ENCODE measurements at places on chromosomes 12 and 14.

DNA sequence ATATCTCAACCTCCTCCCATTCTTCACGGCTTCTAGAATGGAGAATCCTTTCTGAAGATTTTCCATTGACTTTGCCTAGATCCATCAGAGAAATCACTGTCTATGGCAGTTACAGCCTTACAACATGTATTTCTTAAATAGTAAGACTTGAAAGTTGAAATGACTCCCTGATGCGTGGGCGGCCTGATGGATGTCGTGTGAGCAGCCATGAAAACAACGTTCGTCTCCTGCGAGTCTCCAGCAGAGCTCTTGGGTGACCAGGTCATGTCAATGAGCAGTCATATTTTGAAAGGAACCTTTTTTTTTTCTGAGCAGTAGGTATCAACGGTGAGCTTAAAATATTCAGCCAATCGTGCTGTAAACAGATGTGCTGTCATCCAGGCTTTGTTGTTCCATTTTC, 139.9 kb upstream of the C14orf180 start:
- no peaks in the 10 kb centered on the region for H3K27me3 ChIP-seq
- DNase-seq, result no peak
- H3K27ac ChIP-seq, result no peak overlapping the region
- no peaks in the 10 kb centered on the region for H3K36me3 ChIP-seq

GRCh38 chr14:23376482-23377197, at the start of gene CMTM5:
Gene CMTM5, plus strand, starts transcription at chr14:23377046. Its CDS starts 206 bp downstream, at chr14:23377252.
- DNase-seq, result no peak
- no peaks in the 10 kb centered on the region for H3K36me3 ChIP-seq
- H3K4me3 ChIP-seq, result peak within 1 kb of the TSS; percentile 55
- no peaks in the 10 kb centered on the region for H3K27me3 ChIP-seq
- no peaks in the 10 kb centered on the region for H3K4me1 ChIP-seq

- DNase-seq, result no peak
- no peaks in the 10 kb centered on the region for H3K27me3 ChIP-seq
- peak overlapping the region; percentile 98 for H3K27ac ChIP-seq
- H3K36me3 ChIP-seq, result no peaks in the 10 kb centered on the region
- H3K4me3 ChIP-seq, result no peak overlapping the region
Observed at GRCh38 chr14:73761618-73762355, 47.6 kb upstream of the PNMA1 start.

GRCh38 chr12:87405918-87406317, 623.3 kb downstream of the C12orf50 start:
- no peaks in the 10 kb centered on the region for H3K36me3 ChIP-seq
- H3K27ac ChIP-seq, result no peak overlapping the region
- H3K4me1 ChIP-seq, result no peaks in the 10 kb centered on the region
- no peak overlapping the region for H3K4me3 ChIP-seq

- H3K4me1 ChIP-seq, result no peaks in the 10 kb centered on the region
- H3K4me3 ChIP-seq, result no peak overlapping the region
- no peak overlapping the region for H3K27ac ChIP-seq
- no peaks in the 10 kb centered on the region for H3K36me3 ChIP-seq
Observed at GRCh38 chr12:34402228-34402898, 380.1 kb downstream of the ALG10 start.

- no peaks in the 10 kb centered on the region for H3K27me3 ChIP-seq
- no peak for DNase-seq
- no peak overlapping the region for H3K27ac ChIP-seq
- H3K4me1 ChIP-seq, result peaks cover 3% of the 10 kb centered on the region
Observed at GRCh38 chr12:42360747-42361403, 34.9 kb downstream of the PPHLN1 start.

GRCh38 chr14:103770902-103771301, 55.3 kb downstream of the ZFYVE21 start:
- H3K27me3 ChIP-seq, result no peaks in the 10 kb centered on the region
- peaks cover 5% of the 10 kb centered on the region for H3K36me3 ChIP-seq
- no peaks in the 10 kb centered on the region for H3K4me1 ChIP-seq
- no peak overlapping the region for H3K4me3 ChIP-seq
- no peak overlapping the region for H3K27ac ChIP-seq

- H3K27ac ChIP-seq, result no peak overlapping the region
- no peaks in the 10 kb centered on the region for H3K36me3 ChIP-seq
- H3K4me3 ChIP-seq, result no peak overlapping the region
- no peaks in the 10 kb centered on the region for H3K4me1 ChIP-seq
- no peak for DNase-seq
- H3K27me3 ChIP-seq, result no peaks in the 10 kb centered on the region
Observed at GRCh38 chr12:66751432-66752113, 72.7 kb upstream of the GRIP1 start.

- no peak overlapping the region for H3K27ac ChIP-seq
- DNase-seq, result no peak
- H3K27me3 ChIP-seq, result no peaks in the 10 kb centered on the region
- H3K4me3 ChIP-seq, result no peak overlapping the region
- H3K36me3 ChIP-seq, result peaks cover 89% of the 10 kb centered on the region
Observed at GRCh38 chr12:109197327-109197726, 80.9 kb downstream of the ACACB start.

DNA sequence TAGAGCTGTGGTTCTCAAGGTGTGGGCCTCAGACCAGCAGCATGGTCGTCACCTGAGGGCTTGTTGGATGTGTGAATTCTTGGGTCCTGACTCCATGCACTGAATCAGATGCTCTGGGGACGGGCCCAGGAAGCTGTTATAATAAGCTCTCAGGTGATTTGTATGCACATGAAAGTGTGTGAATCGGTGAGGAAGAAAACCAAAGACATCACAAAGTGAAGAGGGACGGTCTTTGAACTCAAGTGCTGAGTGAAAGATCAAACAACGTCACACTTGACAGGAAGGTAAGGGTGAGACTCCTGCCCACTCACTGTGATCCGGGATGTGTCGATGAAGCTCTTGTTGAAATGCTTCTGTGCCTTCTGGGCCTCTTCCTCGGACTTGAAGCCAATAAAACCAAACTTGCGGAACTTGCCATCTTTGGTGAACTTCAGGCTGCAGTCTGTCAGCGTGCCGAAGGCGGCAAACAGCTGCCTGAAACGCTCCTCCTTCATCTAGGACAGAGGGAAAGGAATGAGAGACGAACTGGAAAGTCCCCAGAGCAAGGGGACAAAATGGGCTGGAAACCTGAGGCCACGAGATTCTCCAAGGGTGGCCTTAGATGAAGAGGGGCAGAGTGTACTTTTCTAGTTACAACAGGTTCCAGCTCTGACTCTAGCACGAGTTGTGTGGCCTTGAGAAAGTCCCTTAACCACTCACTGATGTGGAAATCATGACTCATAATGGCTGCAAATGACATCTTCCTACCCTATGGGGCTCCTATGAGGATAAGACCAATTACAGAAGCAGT, 4.0 kb downstream of the RBM19 start:
- H3K4me1 ChIP-seq, result peaks cover 6% of the 10 kb centered on the region
- no peaks in the 10 kb centered on the region for H3K27me3 ChIP-seq
- H3K4me3 ChIP-seq, result no peak overlapping the region
- peaks cover 50% of the 10 kb centered on the region for H3K36me3 ChIP-seq
- no peak overlapping the region for H3K27ac ChIP-seq

DNA sequence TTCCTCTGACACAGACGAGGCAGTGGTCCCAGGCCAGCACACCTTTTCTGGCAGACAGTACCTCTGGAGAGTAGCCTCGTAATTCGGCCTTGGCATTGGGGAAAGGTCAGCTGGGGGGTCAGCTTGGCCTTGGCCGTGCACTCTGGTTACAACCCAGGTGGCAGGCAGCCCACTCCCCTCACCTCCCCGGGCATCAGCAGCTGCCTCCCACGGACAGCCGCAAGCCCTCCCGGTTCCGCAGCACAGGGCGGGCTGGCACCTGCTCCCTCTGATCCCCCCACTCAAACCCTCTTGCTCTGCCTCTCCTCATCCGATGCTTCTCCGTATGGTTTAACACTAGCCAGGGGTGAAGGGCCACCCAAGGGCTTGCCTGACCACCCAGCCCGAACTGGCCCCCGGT, 50.6 kb downstream of the TEAD4 start:
- no peaks in the 10 kb centered on the region for H3K4me1 ChIP-seq
- H3K27ac ChIP-seq, result no peak overlapping the region
- H3K4me3 ChIP-seq, result no peak overlapping the region
- no peak for DNase-seq
- H3K36me3 ChIP-seq, result peaks cover 3% of the 10 kb centered on the region
- H3K27me3 ChIP-seq, result no peaks in the 10 kb centered on the region

DNA sequence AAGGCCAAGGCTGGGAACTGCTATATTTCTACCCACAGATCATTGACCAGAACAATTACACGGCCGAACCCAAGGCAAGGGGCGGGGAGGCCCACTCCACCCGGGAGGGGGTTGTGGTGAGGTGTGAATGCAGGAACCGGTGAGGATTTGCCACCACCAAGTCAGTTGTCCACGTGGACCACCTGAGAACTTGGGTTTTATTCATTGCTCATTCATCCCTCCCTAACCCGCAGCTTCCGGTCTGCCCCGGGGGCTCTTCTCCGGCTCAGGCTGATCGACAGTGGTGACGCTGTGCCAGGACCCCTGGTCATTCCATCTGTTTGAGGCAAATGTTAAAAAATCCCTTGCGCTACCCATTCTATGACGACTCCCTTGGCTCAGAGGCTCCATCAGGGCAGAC, 127.7 kb upstream of the RTL1 start:
- no peak overlapping the region for H3K27ac ChIP-seq
- DNase-seq, result no peak
- H3K27me3 ChIP-seq, result no peaks in the 10 kb centered on the region

DNA sequence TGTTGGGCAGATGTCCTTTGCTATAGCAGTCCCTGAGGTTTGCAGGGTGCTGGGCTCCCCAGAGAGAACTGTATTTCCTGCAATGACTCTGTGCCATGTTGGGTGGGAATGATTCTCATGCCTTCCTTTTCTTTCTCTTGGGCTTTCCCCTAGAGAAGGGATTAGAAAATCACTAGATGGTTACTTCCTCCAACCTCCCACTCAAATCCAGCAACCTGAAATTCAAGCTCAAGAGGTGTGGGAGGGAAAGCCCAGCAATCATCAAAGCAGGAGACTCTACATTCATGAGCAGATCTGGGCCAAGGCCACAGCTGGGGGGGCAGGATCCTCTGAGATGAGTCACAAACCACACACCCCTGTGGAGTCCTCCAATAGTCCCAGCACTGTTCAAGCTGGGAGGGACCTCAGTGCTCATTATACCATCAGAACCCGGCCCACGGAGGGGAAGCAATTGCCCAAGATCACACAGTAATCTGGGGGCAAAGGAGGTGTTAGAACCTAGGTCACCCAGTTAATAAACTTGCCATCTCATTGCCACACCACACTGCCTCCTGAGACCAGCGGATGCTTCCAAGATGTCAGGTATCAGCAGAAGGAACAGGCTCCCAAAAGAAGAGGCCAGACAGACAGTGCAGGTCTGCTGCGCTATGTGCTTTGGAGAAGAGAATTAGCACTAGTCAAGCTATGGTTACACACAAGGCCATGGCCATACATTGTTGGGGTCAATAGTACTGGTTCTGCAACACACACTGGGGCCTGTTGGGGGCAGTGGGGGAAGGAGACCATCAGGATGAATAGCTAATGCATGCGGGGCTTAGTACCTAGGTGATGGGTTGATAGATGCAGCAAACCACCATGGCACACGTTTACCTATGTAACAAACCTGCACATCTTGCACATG, 65.7 kb downstream of the TTC9 start:
- H3K4me3 ChIP-seq, result no peak overlapping the region
- DNase-seq, result no peak
- no peaks in the 10 kb centered on the region for H3K36me3 ChIP-seq
- no peaks in the 10 kb centered on the region for H3K4me1 ChIP-seq

DNA sequence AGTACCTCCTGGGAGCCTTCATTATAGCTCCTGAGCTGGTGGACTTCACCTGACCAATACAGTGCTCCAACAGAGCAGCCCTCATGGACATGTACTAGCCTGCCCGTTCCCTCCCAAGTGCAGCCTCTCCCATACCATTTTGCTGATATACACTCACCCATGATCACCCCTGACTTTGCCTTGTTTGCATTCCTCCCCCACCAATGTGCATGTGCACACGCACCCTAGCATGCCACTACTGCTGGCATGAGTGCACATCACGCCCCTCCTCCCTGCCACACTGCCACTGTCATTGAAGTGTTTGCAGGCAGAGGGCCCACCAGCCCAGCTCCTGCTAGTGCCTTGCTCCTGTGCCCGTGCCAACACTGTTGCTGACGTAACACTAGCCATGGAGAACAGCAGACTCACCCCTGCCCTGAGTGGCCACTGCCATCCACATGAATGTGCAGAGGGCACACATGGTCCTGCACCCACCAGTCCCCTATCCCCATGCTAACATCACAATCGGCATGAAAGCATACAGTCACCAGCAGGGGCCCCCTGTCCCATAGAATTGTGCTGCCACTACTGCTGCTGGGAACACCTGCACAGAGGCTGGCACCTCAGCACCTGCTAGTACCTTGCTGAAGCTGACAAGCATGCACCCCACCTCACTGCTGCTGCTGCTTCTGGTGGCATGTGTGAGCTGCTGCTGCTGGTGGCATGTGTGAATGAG, 110.3 kb downstream of the SINHCAF start:
- H3K4me1 ChIP-seq, result no peaks in the 10 kb centered on the region
- H3K4me3 ChIP-seq, result no peak overlapping the region
- no peak overlapping the region for H3K27ac ChIP-seq
- H3K27me3 ChIP-seq, result no peaks in the 10 kb centered on the region
- no peak for DNase-seq
- H3K36me3 ChIP-seq, result no peaks in the 10 kb centered on the region
